NCI-H1694 (cell line): ENCODE measurements at places on chromosomes 11 and 22.

- DNase-seq: no peak
These were observed 37.7 kb downstream of the DDI1 start for GRCh38 chr11:104073950-104074705.

DNA sequence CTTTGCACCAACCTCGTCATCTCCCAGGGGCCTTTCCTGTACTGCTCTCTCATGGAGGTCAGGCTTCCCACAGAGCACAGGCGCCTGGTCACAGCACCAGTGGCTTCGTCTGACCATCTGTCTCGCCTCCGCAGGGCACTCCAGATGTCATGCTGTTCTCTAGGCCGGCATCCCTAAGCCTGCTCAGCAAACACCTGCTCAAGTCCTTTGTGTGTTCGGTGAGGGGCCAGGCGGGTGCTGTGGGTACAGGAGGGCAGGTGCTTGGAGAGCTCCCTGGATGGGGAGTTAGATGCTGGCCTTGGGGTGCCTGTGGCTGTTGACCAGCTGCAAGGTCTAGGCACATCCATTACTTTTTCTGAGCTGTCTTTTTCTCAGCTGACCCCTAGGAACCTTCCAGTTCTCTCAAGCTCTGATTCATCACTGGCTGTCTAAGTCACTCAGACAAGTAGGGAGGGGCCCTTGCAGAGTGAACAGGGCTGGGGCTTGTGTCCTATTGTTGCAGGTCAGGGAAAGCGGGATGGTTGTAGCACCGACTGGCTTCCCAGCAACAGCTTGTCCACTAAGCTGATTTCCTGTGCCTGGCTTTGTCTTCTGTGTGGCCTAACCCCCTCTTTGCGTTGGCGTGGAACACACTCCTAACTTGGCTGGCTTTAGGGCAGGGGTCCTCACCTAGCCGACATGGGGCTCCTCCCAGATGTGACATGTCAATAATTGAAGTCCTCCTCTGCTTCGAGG is 9.2 kb downstream of the CLDN5 start:
- no peak for DNase-seq

GRCh38 chr22:46366327-46366731 is 30.8 kb downstream of the TRMU start:
- DNase-seq: no peak

DNA sequence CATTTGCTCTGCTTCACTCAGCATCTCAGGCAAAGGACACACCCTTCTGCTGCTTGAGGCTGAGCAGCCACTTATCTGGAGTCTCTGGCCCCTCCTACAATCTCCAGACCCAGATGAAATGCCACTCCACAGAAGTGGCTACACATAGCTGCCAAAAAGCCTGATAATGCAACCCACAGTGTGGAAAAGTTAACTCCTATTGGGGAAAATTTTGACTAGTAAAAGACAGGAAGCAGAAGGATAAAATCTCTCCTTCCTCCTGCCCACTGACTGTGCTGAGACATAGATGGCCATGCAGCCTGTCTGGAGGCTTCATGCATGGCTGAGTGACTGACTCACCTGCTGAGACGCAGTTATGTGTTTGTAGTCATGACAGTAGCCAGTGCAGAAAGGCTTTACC is 92.3 kb upstream of the TEAD1 start:
- no peak for DNase-seq

GRCh38 chr11:126311401-126312291 is 7.8 kb downstream of the DCPS start:
- no peak for DNase-seq
